Activated naive CD8-positive, alpha-beta T cell treated with anti-CD3 and anti-CD28 coated beads, Interleukin-2, amount 10 ng/mL, durations not matched to agents 7 days and 5 days (primary cell): ENCODE measurements at places on chromosomes 7 and 10.

DNA sequence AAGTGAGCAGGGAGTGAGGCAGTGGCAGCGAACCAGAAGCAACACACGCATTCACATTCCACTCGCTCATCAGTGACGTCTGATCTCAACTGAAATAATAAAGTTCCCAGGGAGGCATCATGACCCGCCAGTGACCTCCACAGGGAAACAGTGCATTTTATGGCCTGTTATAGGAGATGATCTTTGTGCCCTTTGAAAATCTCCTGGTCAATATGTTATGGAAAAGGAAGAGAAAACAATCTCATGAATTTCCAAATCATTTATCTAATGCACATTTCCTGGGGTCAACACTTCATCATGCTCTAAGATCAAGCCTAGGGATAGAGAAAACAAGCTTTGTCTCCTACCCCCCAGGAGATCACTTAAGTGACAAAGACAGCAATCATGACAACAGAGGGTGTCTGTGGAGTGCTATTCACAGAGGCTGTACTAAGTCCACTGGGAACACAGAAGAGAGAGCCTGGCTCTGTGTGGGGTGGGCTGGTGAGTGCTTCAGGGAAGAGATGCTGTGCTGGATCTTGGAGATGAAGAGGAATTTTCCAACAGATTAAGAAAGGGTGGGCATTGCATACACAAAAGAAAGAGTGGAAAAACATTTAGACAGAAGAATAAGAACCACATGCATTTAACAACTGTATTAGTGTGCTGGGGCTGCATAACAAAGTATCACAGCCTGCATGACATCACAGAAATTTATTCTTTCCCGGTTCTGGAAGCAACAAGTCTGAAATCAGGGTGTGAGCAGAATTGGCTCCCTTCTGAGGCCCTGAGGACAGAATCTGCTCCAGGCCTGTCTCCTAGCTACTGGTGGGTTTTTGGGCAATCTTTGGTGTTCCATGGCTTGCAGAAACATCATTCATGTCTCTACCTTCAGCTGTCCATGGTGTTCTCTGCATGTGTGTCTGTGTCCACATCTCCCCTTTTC is 613.9 kb upstream of the IGFBP3 start:
- H3K4me3 ChIP-seq: no peak overlapping the region
- no peaks in the 10 kb centered on the region for H3K36me3 ChIP-seq
- no peaks in the 10 kb centered on the region for H3K27me3 ChIP-seq
- H3K4me1 ChIP-seq: no peaks in the 10 kb centered on the region
- no peak for DNase-seq

GRCh38 chr7:25148772-25149575 is 23.9 kb upstream of the CYCS start:
- DNase-seq: no peak
- no peak overlapping the region for H3K4me3 ChIP-seq
- H3K27ac ChIP-seq: no peak overlapping the region
- H3K36me3 ChIP-seq: peaks cover 8% of the 10 kb centered on the region
- no peaks in the 10 kb centered on the region for H3K27me3 ChIP-seq

GRCh38 chr7:140360697-140361229 is 37.6 kb downstream of the SLC37A3 start:
- H3K4me1 ChIP-seq: peaks cover 20% of the 10 kb centered on the region
- no peak overlapping the region for H3K4me3 ChIP-seq
- H3K27me3 ChIP-seq: no peaks in the 10 kb centered on the region
- peaks cover 23% of the 10 kb centered on the region for H3K36me3 ChIP-seq
- peak overlapping the region; percentile 64 for H3K27ac ChIP-seq

DNA sequence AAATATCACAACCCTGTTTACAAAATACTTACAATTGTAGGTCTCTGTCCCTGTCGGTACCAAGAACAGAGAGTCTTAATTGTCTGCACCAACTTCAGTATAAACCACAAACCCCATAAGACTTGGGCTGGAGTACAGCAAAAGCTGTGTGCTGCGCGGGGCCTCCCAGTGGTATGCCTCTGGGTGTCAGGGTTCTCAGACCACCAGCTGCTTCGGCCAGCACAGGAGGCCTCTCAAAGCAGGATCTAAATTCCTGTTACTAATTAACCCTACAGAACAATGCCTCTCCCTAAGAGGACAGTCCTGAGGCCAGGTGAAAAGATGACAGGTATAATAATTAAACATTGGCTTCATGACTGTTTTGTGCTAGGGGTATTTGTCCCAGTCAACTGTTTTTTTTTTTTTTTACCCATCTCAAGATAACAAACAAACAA is 957 bp upstream of the SVIL start:
- H3K4me1 ChIP-seq: peaks cover 22% of the 10 kb centered on the region
- H3K4me3 ChIP-seq: peak overlapping the region; percentile 15
- no peak overlapping the region for H3K27ac ChIP-seq
- H3K27me3 ChIP-seq: no peaks in the 10 kb centered on the region
- no peak for DNase-seq

DNA sequence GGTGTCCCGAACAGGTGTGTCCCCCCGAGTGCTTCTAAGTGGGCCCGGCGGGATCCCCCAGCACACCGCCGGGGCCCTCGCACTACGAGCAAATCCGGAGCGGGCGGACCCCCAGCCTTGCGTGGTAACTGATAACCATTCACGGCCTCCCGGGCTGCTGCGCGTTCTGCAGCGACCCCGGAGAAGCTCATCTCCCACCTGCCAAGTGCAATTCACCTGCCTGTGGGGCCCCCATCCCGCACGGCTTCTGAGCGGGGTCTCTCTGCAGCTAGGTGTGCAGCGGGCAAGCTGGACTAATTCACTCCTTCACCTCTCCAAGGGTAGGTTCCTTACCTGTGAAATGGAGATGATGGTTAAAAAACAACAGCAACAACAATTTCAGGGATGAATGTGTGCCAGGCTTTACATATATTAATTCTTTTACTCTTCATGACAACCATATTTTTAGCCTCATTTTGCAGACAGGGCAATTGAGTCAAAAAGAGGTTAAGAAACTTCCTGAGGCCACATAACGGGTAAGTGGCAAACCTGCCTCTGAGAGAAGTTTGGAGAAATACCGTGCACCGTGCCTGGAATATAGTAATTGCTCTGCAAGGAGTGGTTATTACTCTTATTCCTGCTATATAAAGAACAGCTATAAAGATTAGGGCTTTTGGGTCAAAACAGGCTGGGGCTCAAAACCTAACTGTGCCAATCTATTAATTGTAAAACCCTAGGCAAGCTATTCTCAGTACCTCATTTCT is 652 bp upstream of the PODXL start:
- no peaks in the 10 kb centered on the region for H3K36me3 ChIP-seq
- peak overlapping the region; percentile 59 for H3K4me3 ChIP-seq
- H3K27me3 ChIP-seq: peaks cover 62% of the 10 kb centered on the region
- no peak overlapping the region for H3K27ac ChIP-seq
- DNase-seq: no peak

GRCh38 chr10:71569775-71570588 is 149.6 kb downstream of the C10orf105 start:
- peaks cover 4% of the 10 kb centered on the region for H3K4me1 ChIP-seq
- no peak overlapping the region for H3K4me3 ChIP-seq
- no peaks in the 10 kb centered on the region for H3K36me3 ChIP-seq

GRCh38 chr7:74164985-74165456 is 9.1 kb upstream of the EIF4H start:
- no peak overlapping the region for H3K4me3 ChIP-seq
- H3K36me3 ChIP-seq: no peaks in the 10 kb centered on the region
- H3K27me3 ChIP-seq: no peaks in the 10 kb centered on the region
- DNase-seq: no peak
- H3K27ac ChIP-seq: no peak overlapping the region

DNA sequence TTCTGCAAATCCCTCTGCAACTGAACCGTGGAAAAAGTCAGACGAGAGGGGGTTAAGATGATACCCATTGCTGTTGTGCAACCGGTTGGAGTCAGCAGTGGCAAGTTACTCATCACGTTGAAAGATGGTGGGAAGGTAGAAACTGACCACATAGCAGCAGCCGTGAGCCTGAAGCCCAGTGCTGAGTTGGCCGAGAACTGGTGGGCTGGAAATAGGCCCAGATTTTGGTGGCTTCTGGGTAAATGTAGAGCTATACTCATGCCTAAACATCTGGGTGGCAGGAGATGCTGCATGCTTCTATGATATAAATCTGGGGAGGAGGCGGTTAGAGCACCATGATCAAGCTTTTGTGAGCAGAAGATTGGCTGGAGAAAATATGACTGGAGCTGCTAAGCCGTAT is 78.6 kb downstream of the ARL5B start:
- H3K27me3 ChIP-seq: no peaks in the 10 kb centered on the region
- H3K36me3 ChIP-seq: no peaks in the 10 kb centered on the region
- DNase-seq: no peak
- H3K4me3 ChIP-seq: no peak overlapping the region

GRCh38 chr10:132722394-132723329 is 63.3 kb downstream of the NKX6-2 start:
- H3K36me3 ChIP-seq: no peaks in the 10 kb centered on the region
- no peak overlapping the region for H3K4me3 ChIP-seq
- H3K27me3 ChIP-seq: no peaks in the 10 kb centered on the region

- H3K4me3 ChIP-seq: no peak overlapping the region
- DNase-seq: no peak
- H3K36me3 ChIP-seq: no peaks in the 10 kb centered on the region
- no peak overlapping the region for H3K27ac ChIP-seq
These were observed 59.8 kb downstream of the GRID1 start for GRCh38 chr10:86306628-86307278.

DNA sequence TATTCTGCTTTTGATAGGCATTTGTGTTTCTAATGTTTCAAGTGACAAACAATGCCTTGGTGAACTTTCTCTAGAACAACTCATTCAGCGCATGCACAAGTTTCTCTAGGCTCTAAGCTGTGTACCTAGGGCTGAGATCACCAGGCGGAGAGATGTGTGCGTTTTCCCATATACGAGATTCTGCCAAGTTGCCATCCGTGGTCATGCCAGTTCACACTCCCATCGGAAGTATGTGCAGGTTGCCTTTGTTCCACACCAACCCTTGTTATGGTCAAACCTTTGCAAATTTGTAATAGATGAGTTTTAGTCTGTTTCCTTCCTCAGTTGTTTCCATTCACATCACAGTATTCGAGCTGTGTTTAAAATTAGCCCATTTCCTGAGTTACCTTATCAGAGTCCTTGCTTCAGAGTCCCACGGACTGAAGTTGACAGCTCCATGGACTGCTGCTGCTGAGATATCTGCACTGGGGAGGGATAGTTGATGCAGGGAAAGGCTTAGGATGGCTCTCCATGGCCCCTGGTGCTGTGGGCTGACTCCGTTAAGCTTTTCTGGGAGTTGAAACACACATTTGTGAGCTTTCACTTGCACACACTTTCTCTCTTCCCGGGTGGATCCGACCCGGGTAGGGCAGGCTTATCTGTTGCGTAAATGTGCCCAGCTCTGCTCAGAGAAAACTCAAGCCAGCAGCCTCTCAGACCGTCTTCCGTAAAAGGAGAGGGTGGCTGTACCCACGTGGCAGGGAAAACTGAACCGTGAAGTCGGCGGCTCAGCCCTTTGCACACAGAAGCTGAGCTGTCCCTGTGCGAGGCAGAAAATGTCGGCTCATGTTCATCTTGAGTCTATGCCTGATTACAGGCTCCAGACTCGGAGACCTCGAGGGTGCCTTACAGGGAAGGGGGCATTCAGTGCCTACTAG is 49.4 kb downstream of the HK1 start:
- no peaks in the 10 kb centered on the region for H3K27me3 ChIP-seq
- peaks cover 13% of the 10 kb centered on the region for H3K36me3 ChIP-seq
- H3K4me1 ChIP-seq: peaks cover 44% of the 10 kb centered on the region
- DNase-seq: peak; percentile 44

GRCh38 chr10:124116771-124117510 is 23.5 kb upstream of the CHST15 start:
- H3K27ac ChIP-seq: no peak overlapping the region
- no peaks in the 10 kb centered on the region for H3K4me1 ChIP-seq
- peaks cover 6% of the 10 kb centered on the region for H3K27me3 ChIP-seq
- H3K36me3 ChIP-seq: no peaks in the 10 kb centered on the region
- DNase-seq: no peak
- H3K4me3 ChIP-seq: no peak overlapping the region

GRCh38 chr7:45921699-45922519 is 837 bp upstream of the IGFBP3 start:
- peak overlapping the region; percentile 61 for H3K4me3 ChIP-seq
- DNase-seq: peak; percentile 53
- H3K27me3 ChIP-seq: peaks cover 53% of the 10 kb centered on the region
- peaks cover 24% of the 10 kb centered on the region for H3K4me1 ChIP-seq

DNA sequence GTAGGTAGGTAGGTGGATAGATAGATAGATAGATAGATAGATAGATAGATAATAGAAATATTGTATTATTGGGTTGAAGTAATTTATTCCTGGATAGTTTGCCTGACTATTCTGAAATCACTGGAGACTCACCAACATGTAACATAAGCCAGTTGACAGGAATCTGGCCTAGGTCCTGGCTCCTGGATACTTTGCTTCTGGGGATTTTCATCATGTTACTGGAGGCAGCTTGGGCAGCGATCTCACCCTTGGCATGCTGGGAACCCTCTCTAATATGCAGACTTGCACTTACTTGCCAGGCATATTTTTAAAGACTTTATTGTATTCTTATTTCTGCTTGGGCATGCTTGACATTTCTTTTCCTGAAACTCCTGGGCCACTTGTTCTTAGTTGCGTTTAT is 709.1 kb upstream of the FZD8 start:
- no peak overlapping the region for H3K4me3 ChIP-seq
- H3K4me1 ChIP-seq: no peaks in the 10 kb centered on the region
- H3K27ac ChIP-seq: no peak overlapping the region
- no peaks in the 10 kb centered on the region for H3K27me3 ChIP-seq
- DNase-seq: no peak
- H3K36me3 ChIP-seq: no peaks in the 10 kb centered on the region

DNA sequence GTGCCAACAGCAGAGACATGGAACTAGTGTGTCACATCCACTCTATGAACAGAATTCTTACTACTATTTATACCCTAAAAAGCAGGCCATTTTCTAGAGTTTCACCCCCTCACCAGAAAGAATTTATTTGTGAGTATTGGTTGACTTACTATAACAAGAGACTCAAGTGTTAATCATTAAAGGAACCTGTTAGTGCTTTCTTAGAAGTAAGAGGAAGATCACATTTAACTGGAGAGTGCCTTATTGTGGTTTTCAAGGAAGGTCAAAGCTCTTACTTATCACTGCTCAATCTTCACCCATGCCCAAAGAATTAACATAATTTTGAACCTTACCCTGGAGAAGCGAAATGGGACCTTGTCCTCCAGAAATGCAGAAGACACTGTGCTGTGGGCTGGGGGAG is 169.3 kb upstream of the PRSS1 start:
- peaks cover 33% of the 10 kb centered on the region for H3K4me1 ChIP-seq
- peaks cover 1% of the 10 kb centered on the region for H3K36me3 ChIP-seq
- H3K4me3 ChIP-seq: peak overlapping the region; percentile 71
- peaks cover 2% of the 10 kb centered on the region for H3K27me3 ChIP-seq
- no peak for DNase-seq

- no peak overlapping the region for H3K27ac ChIP-seq
- H3K4me3 ChIP-seq: no peak overlapping the region
- no peaks in the 10 kb centered on the region for H3K4me1 ChIP-seq
- H3K27me3 ChIP-seq: peaks cover 7% of the 10 kb centered on the region
- no peak for DNase-seq
These were observed 354.5 kb upstream of the ZMIZ1 start for GRCh38 chr10:78714225-78714624.
